GM12878 (cell line): ENCODE measurements at places on chromosomes 3 and 15.

DNA sequence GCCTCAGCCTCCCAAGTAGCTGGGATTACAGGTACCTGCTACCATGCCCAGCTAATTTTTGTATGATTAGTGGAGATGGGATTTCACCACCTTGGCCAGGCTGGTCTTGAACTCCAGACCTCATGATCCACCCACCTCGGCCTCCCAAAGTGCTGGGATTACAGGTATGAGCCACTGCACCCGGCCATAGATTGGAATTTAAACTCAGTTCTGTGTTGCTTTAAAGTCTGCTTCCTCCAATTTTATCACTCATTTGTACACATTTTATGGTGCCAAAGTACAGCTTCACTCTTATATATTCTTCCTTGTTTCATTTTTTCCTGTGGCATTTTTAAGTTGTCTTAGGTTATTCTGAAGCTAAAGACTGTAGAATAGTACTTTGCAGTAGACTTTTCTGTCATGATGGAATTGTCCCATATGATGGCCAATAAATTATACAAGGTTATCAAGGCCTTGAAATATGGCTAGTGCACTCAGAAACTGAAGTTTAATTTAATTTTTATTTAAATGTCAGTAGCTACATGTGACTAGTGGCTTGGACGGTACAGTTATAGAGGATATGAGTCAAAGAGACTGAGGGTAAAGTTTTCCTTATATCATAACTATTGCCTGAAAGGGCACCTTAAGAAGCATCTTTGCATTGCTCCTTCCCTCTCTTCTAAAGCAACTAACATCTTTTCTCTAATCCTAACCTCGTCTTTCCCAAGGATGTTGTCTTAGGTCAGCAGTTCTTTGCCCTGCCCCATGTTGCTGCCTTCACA lies 28.1 kb downstream of the ATP11B start:
- no peak for DNase-seq

GRCh38 chr3:133295199-133295901 lies 104.5 kb upstream of the BFSP2 start:
- DNase-seq, result peak; percentile 19

DNA sequence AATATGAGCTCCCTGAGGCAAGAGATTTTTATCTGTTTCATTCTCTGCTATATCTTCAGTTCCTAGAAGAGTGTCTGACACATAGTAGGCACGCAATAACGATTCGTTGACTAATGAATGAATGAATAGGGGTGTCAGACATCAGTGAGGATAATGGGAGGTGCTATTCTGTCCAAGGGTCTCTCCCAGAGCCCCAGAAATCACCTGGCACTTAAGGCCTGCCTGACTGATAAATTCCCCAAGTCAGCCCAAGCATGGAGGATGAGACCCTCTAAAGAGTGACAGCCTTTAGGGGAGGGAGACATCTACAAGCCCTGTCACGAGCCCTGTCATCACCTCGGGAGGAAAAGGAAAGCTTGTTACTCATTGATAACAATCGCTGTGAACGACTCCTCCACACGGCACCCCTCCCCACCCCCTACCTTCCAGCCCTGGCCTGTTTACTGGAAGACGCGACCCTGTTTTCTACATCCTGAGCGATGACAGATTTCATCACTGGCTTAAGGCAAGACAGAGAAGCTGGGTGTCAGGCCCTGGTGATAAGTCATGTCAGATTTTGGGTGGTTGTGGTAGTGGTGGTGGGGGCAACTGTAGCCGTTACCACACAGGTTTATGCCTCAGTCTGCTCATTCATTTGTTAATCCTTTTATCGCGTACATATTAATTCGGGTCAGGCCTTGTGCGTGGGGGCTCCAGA lies 23.1 kb downstream of the BHLHE40 start:
- no peak for DNase-seq

GRCh38 chr3:184654375-184654774 lies 57.5 kb downstream of the MAGEF1 start:
- DNase-seq, result no peak

- no peak for DNase-seq
Observed at GRCh38 chr3:187044867-187045552, 94.3 kb downstream of the RPL39L start.

GRCh38 chr3:30512576-30512975 lies 93.8 kb upstream of the TGFBR2 start:
- DNase-seq, result no peak

- no peak for DNase-seq
Observed at GRCh38 chr3:55247666-55248065, 239.4 kb downstream of the WNT5A start.

GRCh38 chr15:74709011-74709410 lies 13.2 kb upstream of the EDC3 start:
- no peak for DNase-seq

GRCh38 chr15:33125894-33126537 lies 68.5 kb downstream of the FMN1 start:
- DNase-seq, result no peak

- no peak for DNase-seq
Observed at GRCh38 chr3:158260392-158260791, 150.5 kb downstream of the RSRC1 start.

DNA sequence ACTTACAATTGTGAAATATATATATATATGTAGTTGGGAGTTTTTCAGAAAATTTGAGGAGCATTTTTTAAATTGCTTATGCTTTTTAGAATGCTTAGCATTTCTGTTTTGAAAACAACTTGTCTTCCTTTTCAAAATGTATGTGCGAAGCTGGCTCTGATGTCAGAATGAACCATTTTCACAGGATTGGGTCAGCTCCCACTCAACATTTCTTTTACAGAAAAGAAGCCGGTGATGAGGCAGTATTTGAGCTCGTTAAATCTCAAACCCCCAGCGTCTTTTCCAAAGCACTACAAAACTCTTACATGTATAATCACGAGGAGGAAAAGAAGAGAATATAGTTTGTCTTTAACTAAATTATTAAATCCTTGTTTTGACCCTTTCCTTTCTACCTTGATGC lies 225.4 kb downstream of the MEIS2 start:
- DNase-seq, result no peak

GRCh38 chr3:154904328-154904727 lies 175.8 kb upstream of the MME start:
- no peak for DNase-seq

- no peak for DNase-seq
Observed at GRCh38 chr3:167609156-167609555, 44.6 kb downstream of the WDR49 start.

GRCh38 chr3:192373586-192373985 lies 353.8 kb downstream of the FGF12 start:
- DNase-seq, result no peak

DNA sequence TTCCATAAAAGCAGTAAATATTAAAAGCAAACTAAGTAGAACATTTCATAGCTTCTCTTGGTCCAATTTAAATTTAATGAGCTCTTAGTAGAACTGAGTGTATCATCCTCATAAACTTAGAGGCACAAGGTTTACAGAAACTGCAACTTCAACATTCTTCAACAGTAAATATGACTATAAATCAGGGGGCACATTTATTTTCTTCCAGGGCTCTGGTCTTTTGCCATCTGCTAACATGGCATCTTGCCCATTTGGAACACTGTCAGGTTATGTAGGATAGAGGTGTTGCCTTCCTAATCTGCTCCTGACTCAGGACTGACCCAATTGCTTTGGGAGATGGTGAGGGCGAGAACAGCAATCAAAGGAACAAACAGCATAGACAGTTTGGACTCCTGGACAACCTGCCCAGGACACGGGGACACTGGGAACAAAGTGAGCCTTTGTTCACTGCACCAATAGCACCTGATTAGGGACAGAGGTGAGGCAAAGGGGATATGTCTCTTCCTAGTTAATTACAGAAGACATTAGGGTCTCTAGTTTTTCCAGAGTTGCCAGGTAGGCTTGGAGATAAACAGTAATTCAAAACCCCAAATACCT lies 610.2 kb upstream of the ROBO2 start:
- DNase-seq, result no peak

- DNase-seq, result no peak
Observed at GRCh38 chr3:32316976-32317375, 74.7 kb upstream of the CMTM7 start.

DNA sequence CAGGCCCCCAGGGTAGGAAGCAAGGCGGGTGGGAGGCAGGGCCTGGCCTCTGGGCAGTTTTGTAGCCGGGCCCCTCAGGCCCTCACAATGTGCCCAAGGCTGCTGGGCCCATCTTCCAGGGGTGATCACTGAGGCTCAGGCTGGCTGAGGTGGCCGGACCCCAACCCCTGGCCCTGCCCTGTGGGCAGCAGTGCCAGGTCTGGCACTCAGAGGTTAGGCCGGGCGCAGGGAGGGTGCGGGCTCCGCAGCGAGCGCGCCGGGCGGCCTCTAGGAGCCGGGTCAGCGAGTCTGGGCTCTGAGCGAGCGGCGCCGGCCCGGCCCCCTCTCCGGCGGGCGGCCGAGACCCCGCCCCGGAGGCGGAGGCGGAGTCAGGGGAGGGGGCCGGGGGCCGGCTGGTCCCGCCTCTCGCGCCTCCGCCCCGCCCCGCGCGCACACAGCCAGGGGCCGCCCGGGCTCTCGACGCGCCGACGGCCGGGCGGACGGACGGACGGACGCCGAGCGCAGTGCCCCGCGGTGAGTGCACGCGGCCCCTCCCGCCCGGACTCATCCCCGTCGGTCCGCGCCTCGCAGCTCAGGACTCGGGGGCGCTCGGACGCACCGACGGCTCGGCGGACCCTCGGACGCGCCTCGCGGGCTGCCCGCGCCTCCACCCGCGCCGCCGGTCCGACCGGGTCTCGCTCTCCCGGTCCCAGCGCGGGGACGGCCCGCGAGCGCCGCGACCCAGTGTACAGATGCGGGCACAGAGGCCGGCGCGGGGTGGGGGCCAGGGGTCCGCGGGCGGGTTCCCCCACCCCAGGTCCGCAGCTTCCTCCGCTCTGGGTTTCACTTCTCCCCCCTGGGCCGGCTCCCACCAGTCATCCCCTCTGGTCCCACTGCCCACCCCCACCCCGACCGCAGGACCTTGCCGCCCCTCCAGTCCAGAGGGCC lies at the start of gene FBLN2:
Gene FBLN2 (plus strand): TSS at position 430 of the 927 bp plus-strand sequence. CDS start 21,231 bp downstream, outside the sequence.
- DNase-seq, result no peak

- no peak for DNase-seq
Observed at GRCh38 chr3:16907243-16907642, 22.5 kb downstream of the PLCL2 start.

DNA sequence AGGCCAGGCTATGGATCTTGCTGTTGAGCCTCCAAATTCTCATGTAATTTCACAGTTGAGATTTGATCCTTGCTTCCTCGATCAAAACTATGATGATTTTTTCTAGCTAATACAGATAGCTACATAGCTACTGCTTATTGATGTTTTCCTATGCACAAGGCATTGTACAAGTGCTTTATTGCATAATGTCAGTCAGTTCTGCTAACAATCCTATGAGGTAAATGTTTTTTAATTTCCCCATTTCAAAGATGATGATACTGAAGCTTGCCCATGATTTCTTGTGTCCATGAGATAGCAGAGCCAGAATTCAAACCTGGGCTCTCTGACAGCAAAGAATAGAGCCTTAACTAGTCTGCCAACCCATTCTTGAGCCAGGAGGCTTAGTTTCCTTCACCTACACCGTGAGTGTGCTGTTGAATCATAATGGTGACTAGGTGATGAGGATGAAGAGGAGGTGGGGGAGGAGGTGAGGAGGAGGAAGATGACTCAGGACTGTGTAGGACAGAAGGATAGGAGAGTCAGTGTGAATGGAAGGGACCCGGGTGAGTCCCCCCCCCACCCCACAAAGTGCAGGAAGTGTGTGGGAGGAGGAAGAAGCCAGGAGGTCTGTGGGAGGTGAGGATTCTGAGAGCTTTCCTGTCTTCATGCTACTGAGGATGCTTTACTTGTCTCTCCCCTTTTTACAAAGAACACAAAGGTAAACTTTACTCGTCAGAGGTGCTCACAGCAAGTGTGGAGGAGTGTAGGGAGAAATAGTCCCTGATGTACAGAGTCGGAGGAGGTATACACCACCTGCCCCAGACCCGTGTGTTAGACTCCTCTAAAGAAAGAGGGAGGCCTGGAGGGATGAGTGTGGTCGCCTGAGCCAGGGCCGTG lies 3.6 kb downstream of the TAGLN3 start:
- no peak for DNase-seq

DNA sequence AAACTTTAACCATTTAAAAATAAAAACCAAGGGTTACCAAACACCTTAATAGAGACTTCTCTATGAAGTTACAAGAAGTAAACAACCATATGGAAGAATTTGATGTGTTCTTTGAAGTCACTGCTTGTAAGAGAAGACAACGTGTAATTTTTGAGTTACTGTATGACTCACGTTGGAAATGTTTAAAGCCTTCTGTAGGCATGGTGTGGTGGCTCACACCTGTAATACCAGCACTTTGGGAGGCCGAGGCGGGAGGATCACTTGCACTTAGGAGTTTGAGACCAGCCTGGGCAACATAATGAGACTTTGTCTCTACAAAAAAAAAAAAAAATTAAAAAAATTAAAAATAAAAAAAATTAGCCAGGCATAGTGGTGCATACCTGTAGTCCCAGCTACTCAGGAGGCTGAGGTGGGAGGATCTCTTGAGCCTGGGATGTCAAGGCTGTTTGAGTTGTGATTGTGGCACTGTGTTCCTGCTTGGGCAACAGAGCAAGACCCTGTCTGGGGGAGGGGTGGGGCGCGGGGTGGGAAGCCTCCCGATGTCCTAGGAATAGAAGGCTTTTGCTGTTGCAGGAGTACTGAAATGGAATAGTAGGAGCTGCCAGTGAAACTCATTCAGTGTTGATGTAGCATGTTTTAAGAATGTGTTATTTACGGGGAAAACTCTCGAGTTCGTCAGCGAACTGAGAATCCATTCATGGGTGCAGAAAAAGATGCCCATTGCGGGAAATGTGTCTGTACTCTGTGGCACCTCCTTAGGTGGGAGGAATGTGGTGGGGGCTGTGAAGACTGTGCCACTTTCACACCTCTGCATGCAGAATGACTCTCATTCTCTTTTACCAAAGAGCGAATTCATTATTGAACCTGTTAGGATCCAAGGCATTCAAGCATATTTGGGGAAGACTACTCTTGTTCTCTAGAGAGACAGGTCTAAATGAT lies 134.2 kb downstream of the FNDC3B start:
- DNase-seq, result no peak

- DNase-seq, result no peak
Observed at GRCh38 chr3:42101048-42101447, 9.9 kb downstream of the TRAK1 start.

DNA sequence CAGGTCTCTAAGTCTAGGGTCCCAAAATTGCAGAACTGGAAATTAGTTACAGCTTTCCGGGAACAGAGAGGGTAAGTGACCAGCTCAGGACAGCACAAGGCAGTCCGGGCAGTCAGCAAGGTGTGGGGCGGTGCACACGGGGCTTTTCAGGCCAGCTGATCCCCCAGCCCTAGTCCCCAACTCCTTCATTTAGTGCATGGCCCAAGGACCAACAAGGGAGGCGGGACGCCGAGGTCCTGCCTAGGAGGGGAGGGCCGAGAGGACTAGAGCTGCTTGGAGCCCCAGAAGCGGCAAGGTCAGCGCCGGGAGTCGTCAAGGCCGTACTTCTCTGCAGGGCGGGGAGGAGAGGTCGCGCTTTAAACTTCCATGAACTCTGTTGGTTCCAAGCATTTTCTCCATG lies 2.0 kb upstream of the PDE8A start:
- no peak for DNase-seq

DNA sequence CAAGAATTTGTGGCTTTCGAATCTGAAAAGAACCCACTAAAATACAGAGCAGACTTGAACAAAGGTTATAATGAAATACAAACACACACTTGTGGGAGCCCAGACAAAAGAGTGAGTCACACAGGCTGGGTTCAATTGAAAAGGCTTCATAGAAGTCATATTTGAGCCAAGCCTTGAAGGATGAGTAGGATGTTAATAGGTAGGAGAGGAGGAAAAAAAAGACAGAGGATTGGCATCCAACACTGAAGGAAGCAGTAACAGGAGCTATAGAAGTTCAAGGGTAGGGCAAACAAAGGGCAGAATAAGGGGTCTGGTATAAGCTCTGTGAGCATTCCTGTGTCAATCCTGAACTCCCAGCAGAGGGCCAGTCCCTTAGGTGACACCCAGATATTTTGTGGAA lies 325.4 kb downstream of the FOXP1 start:
- no peak for DNase-seq
